ENCODE measurements at places on chromosomes 2 and 18.

- no peak for DNase-seq
Measured at GRCh38 chr18:23200756-23201155, 65.5 kb downstream of the CABLES1 start.

DNA sequence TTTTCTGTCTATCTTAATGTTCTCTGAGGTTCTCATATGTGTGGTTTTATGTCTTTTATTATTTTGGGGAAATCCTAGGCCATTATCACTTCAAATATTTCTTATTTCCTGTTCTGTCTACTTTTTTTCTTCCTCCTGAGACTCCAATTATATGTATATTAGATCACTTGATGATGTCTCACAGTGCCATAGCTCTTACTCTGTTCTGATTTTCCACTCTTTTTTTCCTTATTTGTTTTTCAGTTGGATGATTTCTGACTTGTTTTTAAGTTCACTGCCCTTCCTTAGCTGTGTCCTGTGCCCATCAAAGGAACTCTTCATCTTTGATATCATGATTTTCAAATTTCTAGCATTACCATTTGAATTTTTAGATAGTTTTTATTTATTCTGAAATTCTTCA is 24.1 kb downstream of the FAM228B start:
- no peak for DNase-seq

GRCh38 chr2:185813707-185814106 is 75.1 kb downstream of the FSIP2 start:
- no peak for DNase-seq

DNA sequence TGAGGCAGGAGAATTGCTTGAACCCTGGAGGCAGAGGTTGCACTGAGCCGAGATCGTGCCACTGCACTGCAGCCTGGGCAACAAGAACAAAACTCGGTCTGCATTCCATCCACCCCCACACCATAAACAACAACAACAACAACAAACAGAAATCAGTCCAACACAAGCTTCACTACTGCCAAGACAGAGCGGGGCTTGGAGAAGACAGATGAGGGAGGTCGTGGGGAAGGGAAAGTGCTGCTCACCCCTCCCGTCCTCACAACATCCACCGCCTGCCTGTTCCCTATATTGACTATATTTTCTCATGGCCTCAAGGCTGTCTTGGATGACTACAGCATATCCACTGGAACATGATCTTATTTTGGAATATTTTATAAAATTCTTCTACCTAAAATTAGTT is 137.6 kb upstream of the TTC39C start:
- no peak for DNase-seq

DNA sequence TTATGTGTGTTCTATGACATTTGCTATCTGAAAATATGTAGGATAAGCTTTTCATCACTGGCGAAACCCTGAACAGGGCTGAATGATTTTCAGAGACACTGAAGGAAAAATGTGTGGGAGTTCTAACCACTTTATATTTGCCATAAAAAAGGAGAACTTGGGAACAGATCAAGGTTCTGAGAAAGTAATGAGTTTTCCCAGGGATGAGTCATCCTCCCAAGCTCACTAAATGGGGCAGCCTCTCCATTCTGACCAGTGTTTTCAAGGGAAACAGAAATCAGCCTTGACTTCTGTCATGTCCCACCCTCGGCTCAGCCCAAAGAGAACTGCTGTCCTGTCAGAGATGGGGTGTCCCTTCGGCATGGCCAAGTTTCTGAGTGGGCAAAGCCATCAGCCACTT is 2109.8 kb upstream of the CELF4 start:
- DNase-seq = no peak

DNA sequence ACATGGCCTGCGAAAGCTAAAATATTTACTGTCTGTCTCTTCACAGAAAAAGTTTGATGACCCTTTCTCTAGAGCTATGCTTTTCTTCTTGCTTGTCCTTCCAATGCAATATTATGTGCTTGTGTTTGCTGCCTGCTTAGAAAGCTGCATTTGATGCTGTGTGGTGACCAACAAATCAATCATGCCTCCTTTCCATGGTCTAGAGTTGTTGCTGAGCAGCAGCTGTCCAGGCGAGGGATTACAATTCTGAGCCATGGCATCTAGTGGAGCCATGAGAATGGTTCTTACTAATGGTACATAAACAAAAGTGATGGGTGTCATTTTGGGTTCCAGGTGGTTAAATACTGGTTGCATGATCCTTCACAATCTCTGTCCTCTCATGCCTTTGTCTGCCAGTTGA is 1142.1 kb downstream of the DPP10 start:
- no peak for DNase-seq

DNA sequence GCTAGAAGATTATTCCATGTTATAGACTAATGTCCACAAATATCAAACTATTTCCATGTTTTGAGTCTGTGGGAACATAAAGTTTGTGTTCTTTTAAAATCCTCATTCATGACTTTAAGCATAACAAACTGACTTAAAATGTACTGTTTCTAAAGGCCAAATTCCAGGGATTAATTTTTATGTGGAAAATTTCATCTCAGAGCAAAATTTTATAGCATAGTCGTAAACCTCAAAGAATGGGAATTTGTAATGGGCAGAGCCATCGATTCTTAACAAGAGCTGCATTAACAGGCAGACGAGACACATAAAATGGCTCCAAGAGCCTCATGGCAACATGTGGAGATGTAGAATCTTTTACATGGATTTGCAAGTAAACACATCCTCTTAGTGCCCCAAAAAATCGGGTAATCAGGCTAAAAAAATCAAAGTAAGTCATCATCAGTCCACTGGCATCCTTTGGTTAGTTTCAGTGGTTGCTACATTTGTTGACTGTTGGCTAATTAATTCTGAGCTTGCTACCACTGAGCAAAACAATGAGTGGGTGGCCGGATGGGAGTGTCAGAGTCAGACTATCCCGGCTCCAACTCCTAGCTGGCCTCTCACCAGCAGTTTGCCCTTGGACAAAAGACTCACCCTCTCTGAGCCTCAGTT is 119.6 kb downstream of the FAM210A start:
- no peak for DNase-seq

DNA sequence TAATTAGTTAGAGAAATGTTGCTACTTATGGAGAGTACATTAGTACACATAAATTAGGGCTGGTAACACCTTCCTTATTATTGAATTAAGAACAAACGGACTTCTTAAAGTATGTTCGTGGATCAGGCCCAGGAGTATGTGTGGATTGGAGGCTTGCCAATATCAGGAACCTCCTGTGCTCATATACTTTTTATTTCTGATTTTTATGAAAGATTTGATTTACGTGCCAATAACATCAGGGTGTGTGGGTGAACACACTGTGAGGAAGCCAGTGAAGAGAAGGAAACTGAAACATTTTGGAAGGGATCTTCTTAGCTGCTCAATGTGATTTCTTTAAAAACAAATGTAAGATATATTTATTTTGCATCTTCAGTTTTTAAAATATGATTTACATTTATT is 113.0 kb downstream of the EFEMP1 start:
- no peak for DNase-seq

GRCh38 chr18:80168982-80169381 is 59.9 kb downstream of the ADNP2 start:
- no peak for DNase-seq

GRCh38 chr18:72674710-72675109 is 130.6 kb upstream of the CBLN2 start:
- DNase-seq = no peak

DNA sequence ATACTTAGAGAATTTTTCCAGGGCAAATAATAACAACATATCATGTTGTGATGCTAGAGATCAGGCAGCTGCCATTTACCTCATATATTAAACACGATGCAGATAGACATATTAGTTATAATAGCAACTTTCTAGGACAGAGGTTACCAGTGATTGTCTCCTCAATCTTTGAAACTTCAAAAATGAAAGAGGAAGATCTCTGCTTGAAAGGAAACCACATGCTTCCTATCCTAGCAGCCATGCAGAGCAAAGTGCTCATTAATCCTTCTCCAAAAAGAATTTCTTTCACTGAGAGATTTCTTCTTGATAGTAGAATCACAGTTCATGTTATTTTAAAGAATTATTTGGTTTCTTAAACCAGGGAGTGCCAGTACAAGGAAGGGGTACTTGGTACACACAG is 317.2 kb downstream of the CPS1 start:
- no peak for DNase-seq

Data from CD8-positive, alpha-beta T cell (primary cell).